Activated T-helper 9 cell treated with anti-CD3 and anti-CD28 coated beads, Interleukin-2, amount 50 U/mL, for 16 hours (primary cell): ENCODE measurements at places on chromosomes 12 and 14.

DNA sequence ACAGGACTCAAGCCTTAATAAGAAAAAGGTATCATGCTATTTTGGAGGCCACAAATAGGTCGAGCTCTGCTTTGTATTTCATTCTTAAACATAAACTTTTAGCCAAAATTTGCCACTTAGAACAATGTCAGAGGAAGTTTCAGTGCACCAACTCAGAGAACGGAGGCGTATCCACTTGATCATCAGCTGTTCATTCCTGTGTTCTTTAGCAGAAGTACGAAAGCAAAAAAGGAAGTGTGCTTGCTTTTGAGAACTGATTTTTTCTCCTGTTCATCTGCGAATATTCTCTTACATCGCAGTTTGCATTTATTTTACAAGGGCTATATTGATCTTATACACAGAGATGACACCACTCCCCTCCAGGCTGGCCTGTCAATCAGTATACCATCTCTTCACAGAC, 188.6 kb upstream of the SOX5 start:
- DNase-seq, result no peak

GRCh38 chr12:70044167-70044566, 199.1 kb upstream of the CNOT2 start:
- no peak for DNase-seq

GRCh38 chr14:93108105-93108504, 7.6 kb downstream of the ITPK1 start:
- DNase-seq, result no peak

- DNase-seq, result no peak
Observed at GRCh38 chr14:100708425-100709288, 18.0 kb upstream of the DLK1 start.

DNA sequence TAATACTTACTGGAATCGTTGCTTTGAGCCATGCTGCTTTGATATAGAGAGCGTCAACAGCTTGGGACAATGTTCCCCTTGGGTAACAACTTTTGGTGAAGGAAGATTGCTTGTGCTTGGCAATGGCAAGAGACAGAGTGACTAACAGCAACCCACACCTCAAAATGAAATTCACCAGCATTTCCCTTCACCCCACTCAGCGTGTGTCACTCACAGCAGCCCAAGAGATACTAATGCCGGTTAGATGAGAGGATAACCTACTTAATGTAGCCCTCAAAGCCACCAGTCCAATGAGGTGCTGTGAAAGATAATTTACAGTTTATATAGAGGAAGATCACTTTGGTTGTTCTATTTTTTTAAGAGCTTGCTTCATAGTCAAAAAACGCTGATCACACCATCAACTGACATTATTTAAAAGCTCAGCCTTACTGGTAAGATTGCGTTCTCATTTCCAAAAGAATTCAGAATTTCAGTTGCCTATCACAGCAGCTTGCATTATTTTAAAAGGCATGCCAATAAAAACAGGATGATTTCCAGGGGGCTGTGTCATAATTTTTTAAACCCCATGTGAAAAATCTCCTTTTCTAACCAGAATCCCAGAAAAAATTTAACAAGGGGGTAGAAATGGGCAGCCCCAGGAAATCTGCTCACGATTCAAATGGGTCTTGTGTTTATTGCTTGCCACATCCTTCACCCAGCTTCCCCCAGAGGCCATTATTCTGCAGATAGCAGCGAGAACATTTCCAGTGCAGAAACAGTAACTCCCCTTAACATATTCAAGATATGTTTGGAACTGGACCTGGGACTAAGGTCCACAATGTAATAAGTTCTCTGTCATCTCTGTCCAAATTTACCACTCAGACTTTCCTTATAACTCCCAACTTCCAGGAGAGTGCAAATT, at the start of gene IL26:
TSS of gene IL26 (minus strand) at position 235 of the 901 bp plus-strand sequence. CDS start at position 181, 54 bp downstream.
- peak; percentile 5 for DNase-seq

DNA sequence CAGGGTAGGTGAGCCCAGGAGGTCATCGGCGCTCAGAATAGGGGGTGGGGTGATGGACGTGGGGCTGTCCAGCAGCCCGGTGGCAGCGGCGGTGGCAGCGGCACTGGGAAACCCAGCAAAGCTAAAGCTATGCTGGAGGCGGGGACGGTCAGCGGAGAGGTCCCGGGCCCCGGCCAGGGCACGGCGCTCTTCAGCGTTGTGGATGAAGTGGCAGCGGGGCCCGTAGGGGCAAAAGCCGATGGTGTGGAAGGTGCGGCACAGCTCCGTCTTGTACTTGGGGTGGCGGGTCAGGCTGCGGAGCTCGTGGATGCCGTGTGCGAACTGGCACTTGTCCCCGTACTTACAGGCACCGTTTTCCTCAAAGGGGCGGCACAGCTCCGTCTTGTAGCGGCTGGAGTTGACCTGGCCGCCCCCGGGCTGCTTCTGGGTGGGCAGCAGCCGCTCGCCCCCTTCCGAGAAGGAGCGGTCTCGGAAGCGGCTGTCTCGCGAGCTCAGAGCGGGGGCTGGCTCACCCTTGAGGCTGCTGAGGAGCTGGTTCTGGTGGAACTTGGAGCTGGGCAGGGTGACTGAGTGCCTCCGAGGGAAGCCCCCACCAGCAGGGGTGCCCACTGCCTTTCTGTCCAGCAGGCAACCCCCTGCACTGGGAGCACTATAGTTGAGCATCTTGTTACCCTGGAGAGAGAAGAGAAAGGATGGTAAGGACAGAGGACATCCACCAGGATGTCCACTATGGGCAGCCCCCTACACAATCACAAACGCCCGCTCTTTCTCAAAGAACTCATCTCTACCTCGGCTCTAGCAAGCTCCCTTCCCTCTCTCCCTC, 2.8 kb downstream of the ZFP36L1 start:
- no peak for DNase-seq

DNA sequence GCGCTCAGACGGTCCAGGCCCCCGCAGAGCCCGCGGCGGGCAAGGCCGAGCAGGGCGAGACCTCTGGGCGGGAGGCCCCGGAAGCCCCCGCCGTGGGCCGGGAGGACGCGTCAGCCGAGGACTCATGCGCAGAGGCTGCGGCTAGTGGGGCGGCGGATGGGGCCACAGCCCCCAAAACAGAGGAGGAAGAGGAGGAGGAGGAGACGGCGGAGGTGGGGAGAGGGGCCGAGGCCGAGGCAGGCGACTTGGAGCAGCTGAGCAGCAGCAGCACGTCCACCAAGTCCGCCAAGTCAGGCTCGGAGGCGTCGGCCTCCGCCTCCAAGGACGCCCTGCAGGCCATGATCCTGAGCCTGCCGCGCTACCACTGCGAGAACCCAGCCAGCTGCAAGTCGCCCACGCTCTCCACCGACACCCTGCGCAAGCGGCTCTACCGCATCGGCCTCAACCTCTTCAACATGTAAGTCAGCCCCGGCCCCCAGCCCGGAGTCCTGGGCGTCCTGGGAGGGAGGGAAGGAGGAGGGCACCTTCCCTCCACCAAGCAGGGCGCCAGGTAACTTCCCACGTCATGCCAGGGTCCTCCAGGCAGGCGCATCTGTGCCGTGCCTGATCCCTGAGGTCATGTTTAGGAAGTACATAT, 72.4 kb downstream of the IQSEC3 start:
- DNase-seq, result no peak

- no peak for DNase-seq
Observed at GRCh38 chr12:75870878-75871277, 160.7 kb downstream of the PHLDA1 start.

- DNase-seq, result no peak
Observed at GRCh38 chr14:75673345-75674035, 12.4 kb downstream of the TTLL5 start.

- peak; percentile 34 for DNase-seq
Observed at GRCh38 chr14:99395909-99396530, 84.6 kb downstream of the SETD3 start.
